Pericardium fibroblast (primary cell): ENCODE measurements at places on chromosomes 3 and 15. TPM values are rescaled to one million over a fixed set of nuclear protein-coding genes. Genes with fewer than 3 reads are reported as not detected.

Gene ZFYVE19
- total RNA-seq, result 16.0 and 25.7 TPM in 2 replicates

Gene MASP1
- total RNA-seq, result 1.7 and 15.3 TPM in 2 replicates

Gene CLEC3B
- total RNA-seq, result 103 and 119 TPM in 2 replicates

Gene SLC6A1
- total RNA-seq, result not detected in 2 replicates

Gene TPM1
- total RNA-seq, result 104 and 287 TPM in 2 replicates

Gene C3orf62
- total RNA-seq, result 0.60 and 0.82 TPM in 2 replicates

Gene DOCK3
- under 0.01 and 0.12 TPM in 2 replicates for total RNA-seq

Gene VEPH1
- total RNA-seq, result 5.1 and 5.3 TPM in 2 replicates

Gene EAF2
- total RNA-seq, result 0.43 and 1.1 TPM in 2 replicates

Gene ZPLD1
- not detected in 2 replicates for total RNA-seq

Gene PLIN1
- total RNA-seq, result 0.26 and 1.2 TPM in 2 replicates

Gene GPR176
- total RNA-seq, result 54.9 and 87.5 TPM in 2 replicates

Gene NR2C2
- 11.7 and 23.1 TPM in 2 replicates for total RNA-seq

Gene TERC
- total RNA-seq, result 147 TPM in 2 replicates
